NCI-H1694 (cell line): ENCODE measurements at places on chromosomes 6 and 20.

DNA sequence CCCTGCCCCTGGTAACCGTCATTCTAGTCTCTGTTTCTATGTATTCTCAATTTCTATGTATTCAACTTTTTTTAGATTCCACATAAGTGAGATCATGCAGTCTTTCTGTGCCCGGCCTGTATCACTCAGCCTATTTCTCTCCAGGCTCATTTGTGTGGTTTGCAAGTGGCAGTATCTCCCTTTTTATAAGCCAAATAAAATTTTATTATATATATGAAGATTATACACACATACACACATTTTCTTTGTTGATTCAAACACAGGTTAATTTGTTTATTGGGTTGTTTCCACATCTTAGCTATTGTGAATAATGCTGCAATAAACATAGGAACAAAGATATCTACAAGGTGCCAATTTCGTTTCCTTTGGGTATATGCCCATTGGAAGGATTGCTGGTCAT, 571.7 kb downstream of the DHX35 start:
- no peak for DNase-seq

DNA sequence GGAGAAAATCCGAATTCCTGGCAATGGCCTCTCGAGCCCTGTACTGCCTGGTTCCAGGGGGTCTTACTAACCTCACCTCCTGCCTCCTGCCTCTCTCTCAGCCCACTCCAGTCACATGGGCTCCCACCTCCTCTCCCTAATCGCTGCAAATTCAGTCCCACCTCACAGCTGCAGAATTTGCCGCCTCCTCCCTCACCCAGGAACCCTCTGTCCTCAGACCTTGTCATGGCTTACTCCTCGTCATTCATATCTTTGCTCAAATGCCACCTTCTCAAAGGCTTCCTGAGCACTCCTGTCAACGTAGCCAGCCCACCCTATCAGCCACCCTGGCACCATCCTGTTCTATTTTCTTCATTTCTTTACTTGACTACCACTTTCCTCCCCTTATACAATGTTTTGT, 89.0 kb downstream of the SLC2A10 start:
- no peak for DNase-seq

DNA sequence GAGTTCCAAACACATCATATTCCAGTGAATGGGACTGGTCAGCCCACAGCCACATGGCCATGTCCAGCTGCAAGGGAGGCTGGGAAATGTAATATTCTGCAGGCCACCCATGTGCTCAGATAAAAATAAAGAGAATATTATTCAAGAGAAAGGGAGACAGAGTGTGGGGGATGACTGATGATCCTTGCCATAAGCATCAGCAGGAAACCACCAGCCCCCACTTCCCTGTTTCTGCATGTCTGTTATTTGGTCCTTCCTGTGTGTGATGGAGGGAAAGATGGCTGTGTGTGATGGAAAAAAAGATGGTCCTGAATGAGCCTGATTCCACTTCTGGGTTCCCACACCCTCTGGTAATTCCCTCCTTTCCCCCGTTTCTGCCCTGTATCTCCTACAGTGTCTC, 13.1 kb upstream of the RSPO4 start:
- no peak for DNase-seq

DNA sequence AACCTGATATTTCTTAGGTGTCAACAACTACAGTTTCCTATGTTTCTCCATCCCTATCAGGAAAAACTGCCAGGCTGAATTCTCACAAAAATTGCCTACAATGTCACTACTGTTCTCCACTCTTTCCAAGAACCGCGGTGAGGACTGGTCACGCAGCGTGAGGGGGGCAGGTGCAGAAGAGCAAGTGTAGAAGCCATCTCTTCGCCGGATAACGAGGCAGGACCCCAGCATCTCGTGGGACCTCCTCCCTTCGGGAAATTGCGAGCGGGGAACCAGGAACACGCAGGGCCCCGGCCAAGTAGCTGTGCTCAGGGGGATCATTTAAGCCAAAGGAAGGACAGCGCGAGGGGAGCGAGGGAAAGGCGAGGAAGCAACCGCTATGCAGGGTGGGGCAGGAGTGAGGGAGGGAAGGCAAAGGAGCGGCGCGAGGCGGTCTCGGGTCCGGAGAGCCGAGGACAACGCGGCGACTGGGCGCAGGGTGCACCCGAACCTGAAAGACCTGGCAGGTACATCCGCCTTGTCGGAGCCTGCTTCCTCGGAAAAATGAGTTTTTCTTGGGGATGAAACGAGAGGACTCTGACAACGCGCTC, 559 bp downstream of the APMAP start:
- no peak for DNase-seq

DNA sequence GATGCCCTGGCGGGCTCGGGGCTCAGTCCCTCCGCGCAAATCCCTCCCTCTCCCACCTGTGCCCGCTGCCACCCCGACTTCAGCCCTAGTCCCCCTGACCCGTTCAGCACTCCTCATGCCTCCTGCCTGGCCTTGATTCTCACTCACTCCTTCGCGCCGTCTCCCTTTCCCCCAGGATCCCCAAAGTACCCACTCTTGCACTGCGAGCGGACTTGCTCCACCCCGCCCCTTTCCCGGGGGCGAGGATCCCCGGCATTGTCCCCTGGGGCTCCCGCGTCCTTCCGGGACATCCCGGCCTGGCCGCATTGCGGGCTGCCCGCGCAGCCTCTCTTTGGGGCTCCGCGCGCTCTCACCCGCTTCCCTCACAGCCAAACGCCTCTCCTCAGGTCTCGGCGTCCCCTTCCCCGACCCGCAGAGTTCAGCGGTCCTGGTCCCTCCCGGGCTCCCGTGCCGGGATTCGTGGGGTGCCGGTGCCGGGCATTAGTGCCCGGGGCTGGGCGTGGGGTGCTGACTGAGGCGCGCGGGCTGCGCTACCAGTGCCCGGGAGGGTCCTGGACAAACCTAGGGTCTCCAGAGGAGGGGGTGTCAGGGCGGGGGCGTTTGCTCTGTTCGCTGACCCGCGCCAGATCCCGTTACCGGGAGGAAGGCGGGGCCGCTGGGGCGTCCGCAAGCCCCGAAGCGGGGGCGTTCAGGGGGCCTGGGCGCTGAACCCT, 45.5 kb upstream of the SUPT3H start:
- DNase-seq: no peak

DNA sequence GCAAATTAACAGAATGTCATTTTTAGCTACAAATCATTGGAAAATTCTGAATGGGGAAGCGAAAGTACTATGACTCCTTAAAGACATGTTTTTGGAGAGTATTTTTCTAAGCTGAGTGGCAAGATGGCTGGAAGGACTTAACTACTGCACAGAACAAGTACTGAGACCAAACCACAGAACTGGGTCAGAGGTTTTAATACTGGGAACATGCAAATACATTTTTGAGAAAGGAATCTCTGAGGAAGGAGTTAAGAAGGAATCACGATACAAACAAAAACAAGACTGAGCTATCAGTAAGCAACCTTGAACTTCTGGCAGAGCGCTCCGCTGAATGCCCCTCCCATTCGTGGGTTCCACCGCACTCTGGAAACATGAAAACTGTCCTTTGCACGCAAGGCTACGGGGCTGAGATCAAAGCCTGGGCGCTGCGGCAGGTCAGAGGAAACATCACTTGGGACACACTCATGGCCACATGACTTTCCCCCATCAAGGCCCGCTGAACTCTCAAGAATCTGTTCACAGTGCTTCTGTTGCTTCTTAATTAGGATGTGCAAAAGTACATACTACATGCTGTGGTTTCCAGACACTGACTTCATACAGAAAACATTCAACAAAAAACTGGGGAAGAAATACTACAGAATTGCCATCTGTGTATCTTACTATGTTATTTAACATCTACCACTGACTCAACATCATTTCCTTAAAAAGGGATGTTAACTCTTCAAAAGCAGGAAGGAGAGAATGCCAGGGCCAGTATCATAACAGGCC, 27.8 kb downstream of the SLC23A2 start:
- no peak for DNase-seq

GRCh38 chr6:109451376-109451775, 4.2 kb downstream of the MICAL1 start:
- DNase-seq: no peak

DNA sequence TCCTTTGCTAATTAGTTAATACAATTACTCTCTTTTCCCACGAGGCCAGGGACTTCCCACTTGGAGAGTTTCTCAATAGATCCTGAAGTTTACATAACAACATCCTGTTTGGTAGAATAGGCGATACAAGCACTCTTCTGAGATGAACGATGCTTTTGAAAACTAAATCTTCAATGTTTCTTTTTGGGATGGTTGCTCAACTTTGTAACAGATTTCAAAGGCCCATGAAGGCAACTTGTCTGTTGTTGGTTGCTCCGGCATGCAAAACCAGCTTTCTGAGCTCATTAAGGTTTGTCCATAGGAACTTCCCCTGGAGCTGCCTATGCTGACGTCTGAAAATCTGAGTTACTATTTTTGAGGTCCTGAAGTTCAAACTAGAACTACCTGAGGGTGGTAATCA, 25.9 kb upstream of the ROS1 start:
- DNase-seq: no peak
